NCI-H1048 (cell line): ENCODE measurements at places on chromosomes 7 and 10.

GRCh38 chr10:78541481-78542140 is 507.9 kb downstream of the RPS24 start:
- no peak for DNase-seq

DNA sequence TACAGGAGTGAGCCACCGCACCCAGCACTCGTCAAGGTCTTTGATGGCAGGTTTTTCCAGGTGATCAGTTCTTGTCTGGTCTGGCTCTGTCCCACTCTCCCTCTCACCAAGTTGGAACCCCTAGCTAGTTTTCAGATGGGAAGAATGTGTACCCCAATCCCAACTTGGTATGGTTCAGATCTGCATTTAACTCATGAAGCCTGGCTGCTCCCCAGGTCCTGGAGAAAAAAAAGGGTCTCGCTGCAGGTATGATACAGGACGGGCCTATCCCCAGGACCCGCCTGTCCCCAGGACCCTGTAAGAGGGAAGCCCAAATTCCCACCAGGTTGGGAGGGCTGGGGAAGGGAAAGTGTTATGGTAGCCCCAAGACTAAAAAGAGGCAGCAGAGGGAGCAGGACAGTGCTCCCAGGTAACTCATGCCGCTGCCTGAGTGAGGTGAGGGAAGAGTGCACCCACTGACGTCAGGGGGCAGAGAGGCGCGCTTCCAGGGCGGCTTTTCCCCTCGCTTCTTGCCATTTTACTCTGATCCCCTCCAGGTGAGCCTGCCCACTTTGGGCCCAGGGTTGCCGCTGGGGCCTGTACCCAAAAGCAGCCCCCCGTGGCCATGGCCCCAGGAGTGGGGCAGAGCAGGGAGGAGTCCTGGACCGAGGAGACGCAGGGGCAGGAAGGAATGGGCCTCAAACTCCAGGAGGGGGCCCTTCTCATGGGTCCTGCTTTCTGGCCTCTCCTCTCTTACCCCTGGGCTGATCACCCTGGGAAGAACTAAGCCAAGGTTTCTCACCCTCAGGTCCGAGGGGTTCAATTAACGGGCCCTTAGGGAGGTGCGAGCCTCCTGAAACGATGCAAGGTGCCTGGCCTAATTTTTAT is 36.4 kb upstream of the SRRM3 start:
- DNase-seq = no peak

DNA sequence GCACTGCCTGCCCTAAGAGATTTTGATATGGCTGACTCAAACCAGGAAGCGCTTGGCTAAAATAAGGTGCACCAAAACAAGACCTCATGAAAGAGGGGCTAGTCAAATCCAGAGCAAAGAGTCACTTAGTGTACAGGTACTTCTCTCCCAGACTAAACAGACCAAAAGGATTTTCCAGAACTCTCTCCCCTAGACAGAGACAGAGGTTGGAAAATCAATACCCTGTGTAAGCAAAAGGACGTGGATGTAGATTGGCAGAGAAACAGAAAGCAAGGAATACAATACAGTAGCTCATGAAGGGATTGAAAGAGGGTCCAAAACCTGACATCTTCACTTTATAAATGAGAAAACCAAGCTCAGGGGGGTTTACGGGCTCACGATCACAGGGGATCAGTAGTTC is 83.0 kb upstream of the LRRTM3 start:
- DNase-seq = no peak

GRCh38 chr10:108362296-108362695 is 1197.8 kb upstream of the SORCS1 start:
- DNase-seq = no peak

DNA sequence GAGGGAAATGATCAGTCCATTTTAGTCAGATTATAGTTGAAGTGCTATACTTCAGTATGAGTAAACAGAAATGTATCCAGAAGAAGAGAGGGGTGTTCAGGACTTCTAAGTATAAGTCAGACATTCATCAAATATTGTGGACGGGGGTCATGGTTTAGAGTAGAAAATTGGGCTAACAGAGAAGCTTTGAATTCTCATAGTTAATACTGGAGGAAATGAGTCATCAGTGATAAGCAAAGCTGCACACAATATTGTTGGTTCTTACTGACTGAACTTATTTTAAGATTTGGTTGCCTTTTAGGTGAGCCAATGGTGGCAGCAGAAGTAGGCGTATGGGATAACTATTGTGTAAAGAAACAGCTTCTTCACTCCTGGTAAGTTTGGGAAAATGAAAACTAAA is 1.7 kb upstream of the SUMF2 start:
- DNase-seq = no peak

DNA sequence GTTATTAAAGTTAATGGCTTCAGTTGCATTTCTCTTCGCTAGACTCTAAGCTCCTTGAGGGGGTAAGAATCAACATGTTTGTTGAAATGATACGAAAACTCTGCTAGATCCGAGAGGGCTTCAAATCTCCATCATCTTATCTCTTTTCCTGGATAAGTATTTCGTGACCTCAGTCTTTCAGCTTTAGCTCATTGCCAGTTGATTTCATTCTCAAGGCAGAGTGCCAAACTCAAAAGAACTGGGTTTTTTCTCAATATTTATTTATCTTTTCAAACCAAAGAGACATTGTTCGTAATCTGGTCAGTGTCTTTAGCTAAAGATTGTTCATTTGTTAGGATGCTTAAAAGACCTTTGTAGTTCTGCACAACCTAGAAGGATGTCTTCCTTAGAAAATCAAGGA is 108.9 kb downstream of the ARID5B start:
- DNase-seq = no peak

DNA sequence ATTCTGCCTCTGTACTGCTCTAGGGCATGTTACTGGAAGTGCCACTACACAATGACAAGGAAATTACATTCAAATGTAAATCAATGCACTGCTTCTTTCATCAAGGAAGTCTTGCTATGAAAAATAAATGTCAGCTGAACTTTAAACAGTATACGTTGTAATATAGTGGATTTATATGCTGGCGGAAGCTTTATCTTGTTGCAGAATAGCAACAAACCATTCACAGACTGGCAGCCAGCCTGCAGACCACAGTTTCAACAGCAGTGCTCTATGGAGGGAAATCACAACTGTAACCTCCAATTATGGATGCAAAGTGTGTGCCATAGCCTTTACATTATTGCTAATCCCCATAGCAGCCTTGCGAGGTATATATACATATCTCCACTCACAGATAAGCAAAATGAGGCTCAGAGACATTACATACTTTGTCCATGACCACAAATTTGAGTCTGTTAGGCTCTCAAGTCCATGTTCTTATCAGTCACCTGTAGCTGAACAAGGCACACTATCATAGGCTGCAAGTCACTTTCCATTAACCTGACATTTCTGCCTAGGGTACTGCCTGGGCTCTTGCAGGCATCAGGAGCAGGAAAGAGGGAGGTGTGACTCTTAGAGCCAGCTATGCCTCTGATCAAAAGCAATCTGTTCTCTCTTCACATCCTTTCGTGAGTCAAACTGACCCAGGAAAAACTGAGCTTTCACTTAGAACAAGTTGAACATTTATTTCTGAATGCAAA is 22.6 kb downstream of the COL28A1 start:
- no peak for DNase-seq

GRCh38 chr10:2592360-2593160 is 474.8 kb upstream of the PFKP start:
- DNase-seq = no peak

- no peak for DNase-seq
Observed at GRCh38 chr7:24572393-24572996, 757 bp upstream of the PALS2 start.

DNA sequence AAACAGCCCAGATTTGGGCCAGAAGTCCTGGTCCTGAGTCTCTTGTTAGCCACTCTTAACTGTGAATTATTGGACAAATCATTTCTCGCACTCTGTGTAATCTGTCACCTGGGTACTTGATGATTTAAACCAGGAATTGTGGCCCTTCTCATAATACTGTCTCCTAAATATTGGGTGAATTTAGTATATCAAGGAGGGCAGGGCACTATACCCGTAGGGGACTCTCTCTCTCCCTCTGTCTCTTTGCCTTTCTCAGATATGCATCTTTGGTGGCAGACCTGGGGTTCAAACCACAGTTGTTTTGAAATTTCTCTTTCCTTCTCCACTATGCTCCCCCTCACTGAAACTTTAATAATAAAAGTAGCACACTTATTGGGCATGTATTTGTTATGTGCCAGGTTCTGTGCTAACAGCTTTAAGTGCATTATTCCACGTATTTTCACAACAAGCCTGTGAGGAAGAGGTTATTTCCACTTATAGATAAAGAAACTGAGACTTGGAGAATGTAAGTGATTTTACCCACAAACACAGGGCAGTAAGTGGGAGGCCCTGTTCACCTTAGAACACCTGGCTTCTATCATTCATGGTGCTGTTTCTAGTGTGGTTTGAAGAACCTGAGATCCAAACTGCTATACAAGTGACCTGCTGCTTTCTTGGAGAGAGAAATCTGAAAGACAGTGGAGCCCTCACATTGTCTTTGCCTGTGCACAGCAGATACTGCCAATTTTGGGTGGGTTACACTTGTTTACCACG is 11.8 kb downstream of the FAS start:
- no peak for DNase-seq

- no peak for DNase-seq
Observed at GRCh38 chr10:47127188-47127785, 172.7 kb upstream of the GDF10 start.

- no peak for DNase-seq
Observed at GRCh38 chr10:123203393-123204126, 49.4 kb downstream of the BUB3 start.

- DNase-seq = no peak
Observed at GRCh38 chr7:131013716-131014115, 279.7 kb upstream of the KLF14 start.

- DNase-seq = no peak
Observed at GRCh38 chr7:7148798-7149481, 33.4 kb upstream of the C1GALT1 start.

GRCh38 chr10:61961278-61961677 is 59.8 kb downstream of the ARID5B start:
- no peak for DNase-seq
